ENCODE measurements at places on chromosomes 1 and 21.
A peak's percentile ranks its signal among the peaks of the same experiment; 100 is the strongest.

DNA sequence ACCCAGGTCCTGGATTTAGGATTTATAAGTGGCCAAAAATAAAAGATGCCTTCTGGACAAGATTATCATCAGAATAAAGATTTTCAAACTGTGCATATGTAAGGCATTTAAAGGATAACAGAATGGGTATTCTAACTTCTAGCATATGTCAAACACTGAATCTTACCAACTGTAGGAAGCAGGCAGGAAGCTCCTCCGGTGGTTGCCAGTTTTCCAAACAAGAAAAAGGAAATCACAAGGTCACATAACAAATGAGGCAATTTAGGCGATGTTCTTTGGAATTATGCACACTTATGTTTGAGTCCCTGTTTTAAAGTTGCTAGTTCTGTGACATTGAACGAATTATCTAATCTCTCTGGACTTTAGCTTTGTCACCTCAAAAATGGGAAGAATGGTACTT is 48.9 kb downstream of the ATP6V1G3 start:
- no peak for DNase-seq

- DNase-seq, result no peak
Measured at GRCh38 chr21:41054018-41054578, 113.9 kb upstream of the BACE2 start.

DNA sequence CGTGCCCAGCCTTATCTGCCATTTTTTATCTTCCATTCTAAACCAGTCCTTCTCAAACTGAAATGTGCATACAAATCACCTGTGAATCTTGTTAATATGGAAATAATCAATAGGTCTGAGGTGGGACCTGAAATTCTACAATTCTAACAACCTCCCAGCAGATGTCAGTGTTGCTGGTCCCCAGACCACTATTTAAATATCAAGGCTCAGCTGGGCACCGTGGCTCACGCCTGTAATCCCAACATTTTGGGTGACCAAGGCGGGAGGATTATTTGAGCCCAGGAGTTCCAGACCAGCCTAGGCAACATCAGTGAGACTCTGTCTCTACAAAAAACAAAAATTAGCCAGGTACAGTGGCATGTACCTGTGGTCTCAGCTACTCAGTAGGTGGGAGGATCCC is 4.1 kb downstream of the UQCRHL start:
- DNase-seq, result no peak

DNA sequence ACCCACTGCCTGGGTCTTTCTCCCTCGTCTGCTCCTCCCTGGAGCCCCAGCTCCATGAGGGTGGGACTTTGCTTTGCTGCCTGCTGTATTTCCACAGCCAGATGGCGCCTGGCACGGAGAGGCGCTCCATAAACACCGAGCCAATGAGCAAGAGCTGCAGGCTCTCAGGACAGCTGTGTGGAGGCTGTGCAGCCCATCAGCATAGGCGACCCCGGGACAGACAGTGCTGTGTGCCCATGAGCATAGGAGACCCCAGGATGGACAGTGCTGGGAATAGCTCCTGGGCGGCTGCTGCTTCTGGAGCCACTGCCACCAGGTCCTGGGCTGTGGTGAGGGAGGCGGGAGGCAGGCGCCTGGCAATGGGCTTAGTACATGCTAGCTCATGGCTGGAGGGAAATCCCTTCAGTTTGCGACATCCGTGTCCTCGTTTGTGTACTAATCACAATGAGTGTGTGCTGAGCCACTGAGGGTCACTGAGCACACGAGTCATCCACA is 29.2 kb downstream of the CEP104 start:
- no peak for DNase-seq

DNA sequence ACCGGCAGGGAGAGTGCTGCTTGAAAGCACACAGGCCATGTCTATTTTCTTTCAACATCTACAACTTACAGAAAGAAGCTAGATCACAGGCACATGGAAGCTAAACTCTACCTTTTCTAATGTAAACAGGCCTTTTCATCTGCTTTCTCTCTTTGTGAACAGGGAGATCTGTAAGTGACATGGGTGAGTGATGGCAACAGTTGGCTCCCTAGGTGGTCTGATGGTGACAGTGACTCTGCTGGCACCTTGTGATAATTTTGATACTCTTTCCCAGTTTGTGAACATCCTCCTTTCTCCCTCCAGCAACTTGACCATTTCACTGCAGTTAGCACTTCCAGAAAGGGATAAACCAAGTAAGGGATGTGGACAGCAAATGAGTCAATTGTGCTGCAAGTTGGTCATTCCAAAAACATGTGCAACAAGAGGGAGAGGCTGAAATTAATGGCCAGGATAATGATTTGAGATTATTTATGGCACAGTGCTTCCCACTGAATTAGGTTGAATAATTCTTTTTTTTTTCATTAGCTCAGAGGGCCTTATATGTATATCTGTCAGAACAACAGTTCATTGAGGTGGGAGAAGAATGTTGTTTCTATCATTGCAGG is 89.5 kb downstream of the XCL2 start:
- no peak for DNase-seq

DNA sequence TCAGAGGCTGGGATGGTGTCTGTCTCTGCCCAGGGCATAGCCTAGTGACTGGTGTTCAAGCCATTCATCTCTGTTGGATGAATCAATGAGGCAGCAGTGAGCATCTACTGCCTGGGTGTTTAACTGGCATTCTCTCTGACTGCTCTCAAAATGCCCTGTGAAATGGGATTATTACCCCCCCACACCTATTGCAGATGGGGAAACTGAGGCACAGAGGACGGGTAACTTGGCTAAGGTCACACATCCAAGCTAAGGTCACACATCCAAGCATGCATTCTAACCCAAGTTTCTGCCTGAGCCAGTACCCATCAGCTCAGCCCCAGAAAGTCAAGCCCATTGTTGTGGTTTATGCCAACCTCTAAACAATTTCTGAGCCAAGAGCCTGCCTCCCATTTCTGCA is 5.0 kb downstream of the TTC39A start:
- DNase-seq, result no peak

DNA sequence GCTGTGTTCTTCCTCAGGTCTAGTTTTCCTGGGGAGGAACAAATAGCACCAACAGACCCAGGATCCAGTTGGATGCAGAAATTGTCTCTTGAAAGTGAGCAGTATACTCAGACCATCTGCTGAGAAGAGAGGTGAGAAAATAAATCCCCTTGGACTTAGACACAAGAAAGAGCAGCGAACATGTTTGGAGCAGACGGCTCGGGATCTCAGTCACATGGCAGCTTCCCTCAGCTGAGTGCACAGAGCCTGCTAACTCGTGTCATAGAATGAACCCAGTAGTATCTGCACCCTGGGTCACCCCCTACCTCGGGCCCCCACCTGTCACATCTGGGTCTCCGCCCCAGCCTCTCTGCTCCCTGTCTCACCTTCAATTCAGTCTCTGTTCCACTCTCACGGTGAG is 115.6 kb downstream of the CCDC185 start:
- DNase-seq, result no peak

GRCh38 chr1:7983086-7983778 is 21.7 kb downstream of the PARK7 start:
- no peak for DNase-seq

- peak; percentile 11 for DNase-seq
Measured at GRCh38 chr1:85109475-85109874, 61.2 kb upstream of the MCOLN3 start.

- no peak for DNase-seq
Measured at GRCh38 chr1:53281133-53281532, 42.8 kb upstream of the MAGOH start.

- DNase-seq, result no peak
Measured at GRCh38 chr1:4708840-4709507, 54.6 kb downstream of the AJAP1 start.

GRCh38 chr1:202664083-202664482 is 46.2 kb downstream of the SYT2 start:
- DNase-seq, result no peak

DNA sequence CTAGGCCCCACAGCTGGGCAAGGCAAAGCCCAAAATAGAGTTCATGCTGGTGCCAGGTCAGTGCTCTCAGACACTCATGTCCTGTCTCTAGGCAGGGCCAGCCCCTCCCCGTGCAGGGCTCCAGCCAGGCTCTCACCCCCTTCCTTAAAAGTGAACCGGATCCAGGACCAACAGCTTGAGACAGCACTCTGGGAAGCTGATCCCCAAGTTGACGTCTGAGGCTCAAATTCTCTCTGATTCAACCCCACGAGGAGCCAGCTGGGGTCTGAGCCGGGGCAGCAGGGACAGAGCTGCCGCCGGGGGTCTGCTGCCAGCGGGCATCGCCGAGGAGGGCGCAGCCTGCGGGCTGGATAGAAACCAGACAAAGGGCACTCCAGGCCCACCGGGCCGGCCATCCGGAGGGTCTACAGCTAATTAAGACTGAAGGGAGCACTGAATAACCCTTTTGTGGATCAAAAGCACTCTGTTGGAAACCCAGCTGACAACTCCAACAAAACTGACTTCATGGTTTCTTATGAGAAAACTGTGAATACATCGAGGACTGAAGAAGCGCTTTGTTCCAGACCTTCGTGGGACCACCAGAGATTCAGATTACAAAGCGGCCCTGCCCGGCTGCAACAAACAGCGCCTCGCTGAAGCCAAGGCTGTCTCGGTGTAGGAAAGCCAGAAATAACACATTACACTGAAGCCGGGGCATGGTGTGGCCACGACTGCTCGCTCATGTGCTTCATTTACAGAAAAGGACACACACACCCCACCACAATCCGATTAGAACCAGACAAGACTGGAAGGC is 95.8 kb downstream of the PSMG1 start:
- no peak for DNase-seq

DNA sequence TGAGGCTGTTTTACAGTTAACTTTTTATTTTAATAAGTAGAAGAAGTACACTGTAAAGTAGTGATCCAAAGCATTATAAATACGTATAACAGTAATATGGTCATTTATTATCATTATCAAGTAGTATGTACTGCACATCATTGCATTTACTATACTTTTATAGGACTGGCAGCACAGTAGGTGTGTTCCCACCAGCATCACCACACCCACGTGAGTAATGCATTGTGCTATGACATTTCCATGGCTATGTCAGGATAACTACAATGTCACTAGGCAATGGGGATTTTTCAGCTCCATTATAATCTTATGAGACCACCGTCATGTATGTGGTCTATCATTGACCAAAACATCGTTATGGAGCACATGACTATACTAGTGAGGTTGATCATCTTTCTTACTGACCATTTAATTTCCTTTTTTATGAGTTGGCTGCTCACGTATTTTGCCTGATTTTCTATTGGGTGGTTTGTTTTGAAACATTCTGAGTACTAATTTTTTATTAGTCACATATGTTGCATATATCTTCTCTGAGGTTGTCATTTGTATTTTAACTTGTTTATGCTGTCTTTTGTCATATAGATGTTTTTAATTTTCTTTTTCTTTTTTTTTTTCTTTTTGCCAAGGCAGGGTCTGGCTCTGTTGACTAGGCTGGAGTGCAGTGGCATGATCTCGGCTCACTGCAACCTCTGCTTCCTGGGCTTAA is 25.3 kb upstream of the SHCBP1L start:
- no peak for DNase-seq

- DNase-seq, result peak; percentile 40
Measured at GRCh38 chr1:12618965-12619791, 1.2 kb upstream of the DHRS3 start.

- DNase-seq, result no peak
Measured at GRCh38 chr1:29539971-29540370, 303.6 kb downstream of the PTPRU start.

GRCh38 chr1:231093156-231093922 is 53.3 kb upstream of the FAM89A start:
- no peak for DNase-seq

GRCh38 chr1:111903871-111904449 is 85.5 kb downstream of the KCND3 start:
- no peak for DNase-seq

DNA sequence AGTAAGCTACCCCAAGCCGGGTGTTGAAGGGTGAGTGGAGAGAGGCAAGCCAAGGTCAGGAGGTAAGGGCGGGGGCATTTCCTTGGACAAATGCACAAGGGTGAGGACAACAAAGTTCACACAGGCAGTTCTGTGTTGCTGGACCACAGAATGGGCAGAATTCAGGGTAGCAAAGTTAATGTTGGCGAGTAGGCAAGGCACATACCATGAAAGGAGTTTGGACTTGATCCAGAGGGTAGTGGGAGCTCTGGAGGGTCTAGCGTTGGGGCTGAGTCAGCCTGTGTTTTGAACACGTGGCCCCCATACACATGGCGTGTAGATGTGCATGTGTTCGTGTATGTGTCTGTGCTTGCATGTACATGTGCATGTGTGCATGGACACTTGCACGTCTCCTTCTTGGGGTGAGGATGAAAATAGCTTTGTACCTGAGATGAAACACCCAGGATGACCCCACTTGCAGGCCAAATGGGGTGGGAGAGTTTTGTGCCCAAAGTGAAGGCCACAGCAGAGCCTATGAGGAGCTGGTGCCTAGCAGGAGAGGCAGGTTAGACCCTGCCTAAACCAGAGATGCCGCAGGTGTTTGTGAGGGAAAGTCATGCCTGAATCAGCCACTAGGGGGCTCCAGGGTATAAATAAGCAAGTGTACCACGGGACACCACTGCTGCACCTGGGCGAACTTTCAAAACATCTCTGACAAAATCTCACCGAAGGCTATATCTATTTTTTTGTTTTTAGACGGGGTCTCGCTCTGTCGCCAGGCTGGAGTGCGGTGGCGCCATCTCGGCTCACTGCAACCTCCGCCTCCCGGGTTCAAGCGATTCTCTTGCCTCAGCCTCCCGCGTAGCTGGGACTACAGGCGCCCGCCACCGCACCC is 21.8 kb downstream of the SLC27A3 start:
- peak; percentile 70 for DNase-seq

GRCh38 chr21:31698461-31698860 is 33.5 kb downstream of the SCAF4 start:
- DNase-seq, result no peak

Measured in activated CD4-positive, alpha-beta T cell treated with anti-CD3 and anti-CD28 coated beads for 1 hour (primary cell).